ENCODE measurements at places on chromosomes 12 and 14. TPM values are rescaled to one million over a fixed set of nuclear protein-coding genes. Genes with fewer than 3 reads are reported as not detected.

DNA sequence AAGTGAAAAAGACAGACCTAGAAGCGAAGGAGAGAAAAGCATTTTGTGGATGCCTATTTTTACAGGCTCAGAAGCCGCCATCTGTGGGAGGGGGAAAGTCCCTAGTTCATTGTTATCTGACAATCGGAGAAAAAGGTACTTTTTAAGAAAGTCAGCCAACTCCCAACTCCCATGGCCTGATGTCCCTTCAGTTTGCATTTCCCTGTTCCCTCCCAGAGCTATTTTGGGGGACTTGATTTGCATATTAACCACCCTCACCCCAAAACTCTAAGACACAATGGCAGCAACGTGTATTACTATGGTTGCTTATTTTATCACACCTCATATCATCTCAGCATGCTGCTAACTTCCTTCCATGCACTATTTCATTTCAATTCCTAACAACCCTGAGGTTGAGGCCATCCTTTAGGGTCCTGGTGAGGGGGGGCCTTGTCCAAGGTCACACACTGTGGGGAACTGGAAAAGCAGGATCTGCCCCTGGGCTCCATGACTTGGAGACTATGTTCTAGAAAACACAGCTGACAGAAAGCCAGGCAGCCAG is 18.7 kb downstream of the HVCN1 start:
- peaks cover 50% of the 10 kb centered on the region for H3K4me1 ChIP-seq
- H3K27me3 ChIP-seq = no peaks in the 10 kb centered on the region
- peaks cover 63% of the 10 kb centered on the region for H3K36me3 ChIP-seq
- H3K4me3 ChIP-seq = no peak overlapping the region

DNA sequence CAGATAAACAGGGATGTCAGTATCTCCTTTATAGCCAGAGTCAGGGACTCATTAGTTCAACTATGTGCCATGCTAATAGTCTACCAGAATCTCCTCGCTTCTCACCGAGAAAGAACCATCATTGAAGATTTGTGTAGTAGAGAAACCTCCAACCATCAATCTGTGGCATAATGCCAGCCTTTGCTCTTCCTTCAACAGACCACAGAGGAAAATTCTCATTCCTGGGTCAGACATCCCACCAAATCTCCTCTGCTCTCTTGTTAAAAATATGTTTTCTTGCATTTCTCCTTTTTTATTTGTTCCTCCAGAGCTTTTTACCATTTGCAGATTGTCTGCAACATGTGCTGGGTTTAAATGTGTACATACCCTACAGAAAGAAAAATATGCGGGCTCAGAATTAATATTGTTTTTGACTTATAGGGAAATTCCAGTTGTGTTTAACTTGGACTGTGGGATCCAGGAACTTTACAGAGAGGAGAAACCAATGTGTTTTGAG is 64.9 kb downstream of the LLPH start:
- no peak overlapping the region for H3K4me3 ChIP-seq
- H3K27me3 ChIP-seq = peaks cover 12% of the 10 kb centered on the region
- no peak for DNase-seq
- no peaks in the 10 kb centered on the region for H3K36me3 ChIP-seq
- peaks cover 6% of the 10 kb centered on the region for H3K4me1 ChIP-seq

- H3K4me1 ChIP-seq = no peaks in the 10 kb centered on the region
- DNase-seq = no peak
- no peak overlapping the region for H3K27ac ChIP-seq
- H3K4me3 ChIP-seq = no peak overlapping the region
- no peaks in the 10 kb centered on the region for H3K36me3 ChIP-seq
- H3K27me3 ChIP-seq = peaks cover 7% of the 10 kb centered on the region
These were observed 70.4 kb upstream of the CMKLR1 start for GRCh38 chr12:108409481-108409880.

DNA sequence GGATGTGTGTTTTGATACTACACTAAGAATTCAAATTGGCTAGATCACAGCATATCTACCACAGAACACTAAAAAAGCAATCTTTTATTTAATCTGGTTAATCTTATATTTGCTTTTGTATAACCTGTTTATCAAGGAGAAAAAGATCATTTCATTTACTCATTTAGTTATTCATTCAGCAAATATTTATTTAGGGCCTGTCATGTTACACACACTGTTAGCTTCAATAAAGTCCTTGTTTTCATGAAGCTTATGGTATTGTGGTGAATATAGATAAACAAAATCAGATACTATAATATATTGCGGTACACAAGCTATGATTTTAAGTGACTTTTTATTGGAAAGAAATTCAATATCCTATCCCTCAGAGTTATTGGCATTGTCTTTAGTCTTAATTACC is 350.8 kb downstream of the LRFN5 start:
- no peak overlapping the region for H3K4me3 ChIP-seq
- no peaks in the 10 kb centered on the region for H3K36me3 ChIP-seq

HHIPL1 gene
- total RNA-seq = 0.17 TPM

FAIM2 gene
- total RNA-seq = 0.22 TPM
